ENCODE measurements at places on chromosomes 16 and 17.

- no peak for DNase-seq
These were observed 918.4 kb upstream of the SOX9 start for GRCh38 chr17:71202449-71202848.

DNA sequence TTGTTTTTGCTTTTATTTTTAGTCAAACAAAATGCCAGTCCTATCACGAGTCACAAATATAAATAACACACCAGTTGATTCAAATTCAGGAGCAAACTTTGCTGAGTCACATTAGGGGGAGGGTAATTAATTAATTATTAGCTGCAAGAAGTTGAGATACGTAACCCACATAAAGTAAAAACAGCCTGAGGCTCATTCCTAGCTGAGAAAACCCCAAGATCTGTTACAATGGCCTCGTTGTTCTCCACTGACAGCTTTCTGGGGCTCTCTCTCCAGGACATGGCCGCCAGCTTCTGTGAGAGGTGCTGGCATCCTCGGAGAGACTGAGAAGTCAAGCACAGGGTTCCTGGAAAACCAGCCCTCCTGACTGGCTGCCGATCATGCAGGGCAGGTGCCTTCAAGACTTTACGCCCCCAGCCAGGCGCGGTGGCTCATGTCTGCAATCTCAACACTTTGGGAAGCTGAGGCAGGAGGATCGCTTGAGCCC is 11.1 kb downstream of the RAB40B start:
- DNase-seq: peak; percentile 67

- DNase-seq: peak; percentile 42
These were observed 24.9 kb upstream of the RFFL start for GRCh38 chr17:35088356-35088880.

GRCh38 chr17:21373036-21373435 is 3.1 kb upstream of the KCNJ12 start:
- no peak for DNase-seq

- no peak for DNase-seq
These were observed 4.7 kb downstream of the RPL13 start for GRCh38 chr16:89565256-89565505.

- DNase-seq: no peak
These were observed 10.7 kb upstream of the BCO1 start for GRCh38 chr16:81227785-81228184.

DNA sequence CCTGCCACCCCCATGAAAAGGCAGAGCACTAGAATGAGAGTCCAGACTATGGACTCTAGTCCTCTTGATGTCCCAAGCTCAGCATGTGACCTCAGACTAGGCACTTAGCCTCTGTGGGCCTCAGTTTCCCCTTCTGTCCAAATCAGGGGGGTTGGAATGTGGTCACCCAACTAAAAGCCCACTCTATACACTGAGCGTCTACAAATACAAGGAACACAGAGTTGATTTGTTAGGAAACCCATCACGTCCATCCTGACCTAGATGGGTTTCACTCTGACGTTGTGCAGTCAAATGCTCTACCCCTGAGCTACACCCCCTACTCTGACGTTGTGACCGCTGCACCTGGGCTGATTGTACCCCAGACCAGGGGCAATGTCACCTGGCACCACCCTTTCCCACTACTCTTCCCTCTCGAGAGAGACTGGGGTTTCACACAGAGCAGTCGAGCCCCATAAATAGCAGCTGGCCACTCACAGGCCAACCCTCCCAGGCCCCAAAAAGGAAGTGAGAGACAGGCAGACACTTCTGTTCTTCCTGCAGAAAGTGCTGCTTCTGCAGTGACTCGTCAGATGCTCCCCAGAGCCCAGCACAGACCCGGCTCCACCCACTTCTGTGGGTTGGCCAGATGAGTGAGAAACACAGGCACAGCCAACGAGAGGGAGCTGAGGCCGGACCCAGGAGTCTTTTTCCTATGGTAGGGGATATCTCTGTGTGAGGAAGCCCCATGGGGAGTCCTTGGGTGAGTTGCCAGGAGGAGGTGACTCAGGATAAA is 16.1 kb upstream of the TNFRSF13B start:
- no peak for DNase-seq
